ENCODE measurements at places on chromosomes 2 and 18.

- DNase-seq: no peak
Observed at GRCh38 chr18:39724652-39725051, 2159.1 kb upstream of the CELF4 start.

GRCh38 chr2:144275340-144275739 lies 244.6 kb downstream of the ZEB2 start:
- DNase-seq: no peak

DNA sequence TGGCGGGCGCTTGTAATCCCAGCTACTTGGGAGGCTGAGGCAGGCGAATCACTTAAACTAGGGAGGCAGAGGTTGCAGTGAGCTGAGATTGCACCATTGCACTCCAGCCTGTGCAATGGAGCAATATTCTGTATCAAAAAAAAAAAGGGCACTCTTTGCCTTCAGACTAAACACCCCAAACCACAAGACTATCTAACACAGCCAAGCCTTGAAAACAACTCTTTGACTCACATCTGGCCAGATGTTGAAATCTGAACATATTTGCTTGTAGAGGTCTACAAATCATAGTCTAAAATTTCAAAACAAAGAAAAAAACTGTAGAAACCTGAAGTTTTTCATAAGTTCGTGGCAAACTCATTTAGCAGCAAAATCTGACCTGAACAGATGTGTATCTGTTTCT lies 94.9 kb downstream of the FAM161A start:
- DNase-seq: no peak

GRCh38 chr18:51030537-51031258 lies 685 bp downstream of the SMAD4 start:
- DNase-seq: peak; percentile 46

GRCh38 chr2:15747603-15748471 lies 156.2 kb downstream of the DDX1 start:
- DNase-seq: no peak

DNA sequence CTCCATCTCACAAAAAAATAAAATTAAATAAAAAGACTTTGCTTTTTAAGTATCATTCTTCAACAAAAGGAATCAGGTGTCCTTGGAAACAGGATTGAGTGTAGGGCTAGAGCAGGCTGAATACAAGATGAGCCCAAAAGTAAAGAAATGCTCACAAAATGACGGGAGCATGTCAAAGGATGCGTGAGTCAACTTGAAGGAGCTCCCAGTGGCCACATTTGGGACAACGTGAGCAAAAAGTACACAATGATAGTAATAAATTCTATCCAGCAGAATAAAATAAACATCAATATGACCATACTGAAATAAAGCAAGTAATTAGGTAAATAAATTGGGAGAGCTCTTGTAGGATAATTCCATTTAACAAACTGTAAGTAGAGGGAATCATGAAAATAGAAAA lies 220.7 kb downstream of the PHLPP1 start:
- DNase-seq: no peak

GRCh38 chr18:9825571-9826073 lies 60.2 kb upstream of the TXNDC2 start:
- no peak for DNase-seq

DNA sequence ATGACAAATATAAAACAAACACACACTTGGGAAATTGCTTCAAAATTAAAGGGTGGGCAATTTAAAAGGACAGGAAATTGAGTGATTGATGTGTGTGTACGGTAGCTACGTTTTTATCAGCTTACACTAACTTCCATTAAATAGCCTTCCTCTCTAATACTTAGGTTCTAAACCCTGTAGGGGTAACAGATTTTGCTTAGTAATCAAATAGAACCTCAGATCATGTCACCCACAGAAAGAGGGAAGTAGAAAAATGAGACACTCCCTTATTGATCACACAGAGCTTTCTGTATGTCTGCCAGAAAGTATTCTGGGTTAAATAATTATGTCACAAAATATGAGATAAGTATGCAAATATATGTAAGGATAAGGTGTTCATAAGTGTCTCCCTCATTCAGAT lies 93.3 kb downstream of the ICA1L start:
- no peak for DNase-seq

GRCh38 chr2:47303341-47304148 lies 99.4 kb upstream of the MSH2 start:
- DNase-seq: no peak

DNA sequence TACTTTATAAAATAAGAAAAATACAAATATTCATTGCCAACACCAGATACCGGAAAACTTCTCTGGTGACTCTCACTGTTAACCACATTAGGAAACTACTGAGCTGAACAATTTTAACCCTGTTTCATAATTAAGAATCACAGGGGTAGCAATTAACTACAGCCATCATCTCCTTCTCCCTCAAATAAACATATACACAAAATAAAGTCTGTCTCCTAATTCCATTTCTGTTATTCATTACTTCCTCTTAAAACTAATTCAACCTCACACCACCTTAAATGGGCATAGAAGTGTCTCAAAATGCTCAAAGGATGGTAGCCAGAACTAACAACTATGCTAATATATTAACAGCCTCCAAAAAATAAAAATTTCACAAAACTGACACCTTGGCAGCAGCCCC lies 60.7 kb downstream of the ACVR1 start:
- DNase-seq: no peak

DNA sequence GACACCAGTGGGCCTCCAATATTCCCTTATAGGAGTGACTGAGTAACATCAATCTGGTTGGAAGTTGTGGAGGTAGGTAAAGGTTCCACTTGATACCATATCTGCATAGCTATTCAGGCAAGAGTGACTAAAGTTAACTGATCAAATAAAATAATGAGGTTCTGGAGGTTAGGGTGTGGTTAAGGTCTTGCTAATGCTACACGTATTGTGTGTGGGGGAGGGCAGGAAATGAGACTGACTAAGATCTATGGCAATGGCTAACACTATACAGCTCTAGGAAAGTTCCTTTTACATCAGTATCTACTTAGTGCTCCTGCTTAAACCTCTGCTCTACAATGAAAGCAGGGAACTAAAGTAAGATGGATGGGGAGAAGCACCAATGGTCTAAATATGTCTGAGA lies 149.1 kb upstream of the MGAT5 start:
- DNase-seq: no peak

- DNase-seq: no peak
Observed at GRCh38 chr2:71683070-71683469, 229.7 kb downstream of the DYSF start.

DNA sequence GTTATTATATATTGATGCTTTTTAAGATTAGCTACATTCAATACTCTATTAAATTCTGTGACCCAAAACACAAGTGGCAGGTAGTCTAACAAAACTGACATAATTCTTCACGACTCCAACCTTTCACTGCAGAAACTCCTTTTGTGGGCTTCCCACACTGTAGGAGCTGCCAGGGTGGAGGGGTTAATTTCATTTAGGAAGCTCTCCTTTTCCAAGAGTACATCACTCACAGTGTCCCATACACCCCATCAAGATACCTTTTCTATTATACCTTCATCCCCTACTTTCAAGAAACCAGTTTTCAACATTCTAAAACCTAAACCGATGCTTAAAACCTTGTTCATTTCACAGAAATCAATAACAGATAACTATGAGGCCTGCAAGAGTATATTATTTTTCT lies 825 bp downstream of the THUMPD2 start:
- DNase-seq: no peak
